ENCODE measurements at places on chromosomes 7 and 10.

GRCh38 chr7:96188174-96188581, 133.7 kb downstream of the SLC25A13 start:
- no peak for DNase-seq

GRCh38 chr10:15419279-15419874, 48.3 kb upstream of the FAM171A1 start:
- DNase-seq: peak; percentile 48

DNA sequence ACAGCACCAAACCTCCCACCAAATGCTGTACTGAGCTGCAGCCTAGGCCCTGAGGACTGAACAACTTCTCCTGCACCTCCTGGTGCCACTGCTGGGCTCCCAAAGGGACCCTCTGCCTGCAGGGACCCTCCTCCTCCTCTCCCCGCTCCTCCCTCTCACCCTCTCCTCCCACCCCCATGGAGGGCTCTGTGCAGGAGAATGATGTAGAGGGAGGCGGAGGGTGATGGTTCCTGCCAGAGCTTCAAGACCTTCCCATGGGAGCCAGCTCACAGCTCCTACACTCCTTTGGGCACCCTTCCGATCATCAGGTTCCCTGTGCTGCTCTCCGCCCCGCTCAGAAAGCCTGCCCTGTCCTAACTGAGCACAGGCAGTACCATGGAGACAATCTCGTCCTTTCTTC, 97.7 kb downstream of the PRKAG2 start:
- DNase-seq: no peak

DNA sequence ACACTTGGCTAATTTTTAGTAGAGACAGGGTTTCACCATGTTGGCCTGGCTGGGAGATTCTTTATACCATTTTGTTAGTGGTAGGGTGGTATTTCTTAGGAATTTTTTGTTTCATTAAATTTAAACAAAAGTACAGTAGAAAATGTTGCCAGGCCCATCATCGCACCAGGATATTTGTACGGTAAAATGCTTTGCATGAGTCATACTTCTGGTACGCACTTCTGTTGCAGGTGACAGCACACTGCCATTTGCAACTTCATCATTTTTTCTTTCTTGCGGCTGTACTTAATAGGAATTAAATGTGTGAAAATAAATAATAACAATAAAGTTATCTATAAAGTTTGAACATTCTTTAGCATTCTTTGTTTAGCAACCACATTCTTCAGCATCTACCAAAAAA, 195.6 kb downstream of the SKAP2 start:
- no peak for DNase-seq
